ENCODE measurements at places on chromosomes 12 and 14.

GRCh38 chr12:46661110-46661845 is 164.5 kb downstream of the SLC38A4 start:
- no peak for DNase-seq

DNA sequence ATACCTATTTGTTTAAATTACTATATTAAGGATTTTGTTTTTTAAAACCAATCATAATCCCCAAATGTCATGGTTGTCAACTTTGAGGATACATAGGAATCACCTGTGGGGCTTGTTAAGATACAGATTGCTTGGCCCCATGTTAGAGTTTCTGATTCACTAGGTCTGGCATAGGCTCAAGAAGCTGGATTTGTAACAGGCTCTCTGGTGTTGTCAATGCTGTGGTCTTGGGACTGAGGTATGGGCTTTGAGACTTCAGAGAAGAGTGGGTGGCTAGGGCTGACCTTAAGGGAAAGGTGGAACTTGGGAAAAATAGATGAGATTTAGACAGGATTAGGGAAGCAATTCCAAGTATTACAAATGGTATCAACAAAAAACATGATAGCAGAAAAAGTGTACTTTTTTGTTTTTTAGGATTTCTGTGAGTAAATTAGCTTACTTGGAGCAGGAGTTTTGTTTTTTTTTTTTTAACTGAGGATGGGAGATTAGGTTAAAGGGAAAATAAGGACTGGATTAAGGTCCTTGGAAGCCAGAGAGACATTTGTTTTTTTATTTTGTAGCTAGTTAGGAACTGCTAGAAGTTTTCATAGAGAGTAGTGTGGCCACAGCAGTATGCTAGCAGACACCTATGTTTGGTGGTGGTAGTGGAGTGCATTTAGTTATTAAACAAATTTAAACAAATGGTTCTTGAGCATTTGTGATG is 88.6 kb downstream of the RAD51B start:
- no peak for DNase-seq

DNA sequence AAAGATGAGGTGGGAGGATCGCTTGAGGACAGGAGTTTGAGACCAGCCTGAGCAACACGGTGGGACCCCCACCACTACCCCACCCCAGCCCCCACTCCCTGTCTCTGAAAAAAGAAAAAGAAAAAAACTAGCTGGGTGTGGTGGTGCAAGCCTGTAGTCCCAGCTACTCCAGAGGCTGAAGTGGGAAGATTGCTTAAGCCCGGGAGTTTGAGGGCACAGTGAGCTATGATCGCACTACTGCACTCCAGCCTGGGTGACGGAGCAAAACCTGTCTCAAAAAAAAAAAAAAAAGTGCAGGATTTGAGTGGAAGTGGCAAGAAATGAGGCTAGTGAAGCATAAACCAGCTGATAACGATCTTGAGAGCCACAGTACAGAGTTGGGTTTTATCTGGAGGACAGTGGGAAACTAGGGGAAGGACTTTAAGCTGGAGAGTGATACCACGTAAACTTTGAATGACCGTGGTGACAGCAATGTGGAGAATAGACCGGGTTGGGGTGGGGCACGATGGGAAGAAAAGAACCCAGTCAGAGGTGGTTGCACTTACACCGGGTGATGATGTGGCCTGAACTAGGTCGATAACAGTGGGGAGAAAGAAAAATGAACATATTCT is 85.3 kb downstream of the TMEM260 start:
- DNase-seq, result no peak

DNA sequence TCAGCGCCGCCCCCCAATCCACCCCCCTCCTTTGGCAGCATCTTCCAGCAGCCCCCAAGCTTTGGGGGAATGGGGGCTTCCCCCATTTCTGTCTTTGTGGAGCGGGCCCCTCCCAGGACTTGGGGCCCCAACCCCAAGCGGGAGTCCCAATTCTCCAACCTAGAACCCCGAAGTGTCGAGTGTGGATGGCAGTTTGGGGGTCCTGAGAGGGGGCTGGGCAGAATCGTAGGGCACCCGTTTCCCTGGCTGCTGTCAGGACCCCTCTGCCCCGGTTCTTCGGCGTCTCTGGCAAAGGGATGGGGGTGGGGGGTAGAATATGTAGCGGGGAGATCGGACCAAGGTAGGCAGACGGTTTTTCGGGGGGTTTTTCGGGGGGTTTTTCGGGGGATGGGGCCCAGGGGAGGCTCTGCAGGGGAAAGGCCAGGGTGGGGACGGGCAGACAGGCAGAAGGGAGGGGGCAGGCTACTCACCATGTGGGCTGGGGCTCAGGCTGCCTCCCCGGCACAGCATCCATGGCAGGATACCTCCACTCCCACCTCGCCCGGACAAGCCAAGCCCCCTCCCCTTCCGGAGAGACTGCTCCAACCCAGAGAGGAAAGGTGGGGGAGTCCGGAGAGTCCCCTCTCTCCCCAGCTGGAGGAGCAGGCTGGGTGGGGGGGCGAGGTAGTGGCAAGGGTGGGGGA is 739 bp downstream of the JPH4 start:
- DNase-seq, result no peak

DNA sequence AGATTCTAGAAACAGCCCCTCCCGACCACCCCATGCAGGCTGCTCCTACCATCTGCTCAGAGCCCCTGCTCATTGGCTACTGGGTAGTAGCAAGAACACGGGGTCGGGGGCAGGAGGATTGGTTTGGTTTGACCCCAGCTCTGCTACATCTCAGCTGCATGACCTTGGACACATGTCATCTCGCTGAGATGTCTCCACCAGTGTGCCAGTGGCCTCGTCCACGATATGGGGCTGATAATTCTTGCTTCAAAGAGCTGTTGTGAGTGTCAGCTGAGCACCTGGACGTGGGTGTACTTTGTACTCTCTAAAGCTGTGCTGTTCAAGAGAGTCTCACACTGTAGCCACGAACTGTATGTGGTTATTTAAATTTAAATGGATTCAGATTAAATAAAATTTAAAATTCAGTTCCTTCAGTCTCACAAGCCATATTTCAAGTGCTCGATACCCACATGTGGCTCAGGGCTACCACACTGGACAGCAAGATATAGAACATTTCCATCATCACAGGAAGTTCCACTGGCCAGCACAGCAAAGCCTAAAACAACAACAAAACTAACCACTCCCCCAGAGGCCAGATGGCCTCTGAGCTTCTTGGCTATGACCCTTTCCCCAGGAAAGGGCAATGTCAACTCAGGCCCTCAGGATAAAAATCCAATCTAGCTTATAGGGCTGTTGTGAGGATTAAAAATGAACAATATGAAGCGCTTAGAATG is 18.6 kb downstream of the LTBP2 start:
- no peak for DNase-seq

DNA sequence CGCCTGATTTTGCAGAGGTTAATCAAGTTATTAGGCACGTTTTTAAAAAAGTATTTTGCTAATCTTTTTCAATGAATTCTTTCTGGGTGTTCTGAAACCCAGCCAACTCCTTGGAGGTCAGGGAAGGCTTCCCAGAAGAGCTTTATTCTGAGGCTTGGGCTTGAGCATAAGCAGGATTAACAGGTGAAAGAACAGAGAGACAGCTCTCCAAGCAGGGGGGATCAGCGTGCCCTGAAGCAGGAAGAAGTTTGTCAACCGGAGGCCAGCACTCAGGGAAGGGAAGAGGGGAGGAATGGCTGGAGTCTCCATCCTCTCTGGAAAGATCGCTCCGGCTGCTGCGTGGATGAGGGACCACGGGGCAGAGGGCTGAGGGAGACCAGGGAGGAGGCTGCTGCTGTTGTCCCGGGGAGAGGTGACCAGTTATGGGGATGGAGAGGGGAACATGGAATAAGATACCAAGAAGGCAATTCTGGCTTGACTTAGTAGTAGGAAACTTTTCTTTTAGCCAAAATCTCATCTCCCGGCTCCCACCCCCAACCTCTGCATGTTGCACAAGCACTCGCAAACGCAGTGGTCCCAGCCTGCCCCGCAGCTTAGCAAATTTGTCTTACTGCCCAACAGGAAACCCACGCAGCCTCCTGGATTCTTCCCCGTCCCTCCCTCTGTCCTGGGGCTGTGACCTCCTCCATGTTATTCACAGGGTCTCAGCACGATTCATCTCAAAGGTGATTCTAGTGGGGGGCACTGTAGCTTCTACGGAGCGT is 1.1 kb upstream of the SSH1 start:
- no peak for DNase-seq

GRCh38 chr12:98544751-98545150 is 29.4 kb downstream of the TMPO start:
- DNase-seq, result no peak

DNA sequence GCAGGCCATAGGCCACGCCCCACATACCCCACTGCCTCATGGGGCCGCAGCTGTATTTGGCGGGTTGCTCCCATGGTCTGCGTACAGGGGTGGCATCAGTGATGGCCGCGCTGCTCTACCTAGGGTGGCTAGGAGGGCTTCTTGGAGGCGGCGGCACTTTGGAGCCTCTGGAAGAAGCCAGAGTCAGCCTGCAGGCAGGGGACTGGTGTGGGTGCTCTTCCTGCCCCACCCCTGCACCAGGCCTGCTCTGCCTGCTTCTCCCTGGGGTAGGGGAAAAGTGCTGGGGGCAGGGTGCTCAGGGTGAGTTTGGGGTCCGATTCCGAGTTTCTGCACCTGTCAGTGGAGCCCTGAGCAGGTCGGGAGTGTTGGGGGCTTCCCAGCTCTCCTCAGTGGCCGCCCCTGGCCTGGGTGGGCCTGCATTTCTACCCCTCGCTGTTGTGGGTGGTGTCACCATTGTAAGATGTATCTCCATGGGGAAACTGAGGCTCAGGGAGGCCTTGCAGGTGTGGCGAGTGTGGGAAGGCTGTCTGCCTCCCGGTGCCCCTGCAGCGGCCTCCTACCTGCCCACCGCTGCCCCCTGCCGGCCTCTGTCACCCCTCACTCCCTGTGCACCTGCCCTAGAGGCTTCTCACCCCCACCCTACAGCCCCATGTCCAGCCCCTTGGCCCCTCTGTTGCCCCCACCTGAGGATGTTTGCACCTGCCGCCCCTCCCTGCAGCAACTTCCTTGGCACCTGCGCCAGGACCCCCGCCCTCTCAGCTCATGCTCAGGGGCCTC is 5.5 kb downstream of the CEP170B start:
- DNase-seq, result no peak

DNA sequence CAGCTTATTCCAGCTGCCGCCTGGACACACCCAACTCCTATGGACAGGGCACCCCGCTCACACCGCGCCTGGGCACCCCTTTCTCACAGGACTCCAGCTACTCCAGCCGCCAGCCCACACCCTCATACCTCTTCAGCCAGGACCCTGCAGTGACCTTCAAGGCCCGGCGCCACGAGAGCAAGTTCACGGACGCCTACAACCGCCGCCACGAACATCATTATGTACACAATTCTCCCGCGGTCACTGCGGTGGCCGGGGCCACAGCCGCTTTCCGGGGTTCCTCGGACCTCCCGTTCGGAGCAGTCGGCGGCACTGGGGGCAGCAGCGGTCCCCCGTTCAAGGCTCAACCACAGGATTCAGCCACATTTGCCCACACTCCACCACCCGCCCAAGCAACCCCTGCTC is 5.9 kb downstream of the SETD1B start:
- no peak for DNase-seq

GRCh38 chr14:22265319-22266141 is 323.5 kb downstream of the DAD1 start:
- DNase-seq, result no peak

DNA sequence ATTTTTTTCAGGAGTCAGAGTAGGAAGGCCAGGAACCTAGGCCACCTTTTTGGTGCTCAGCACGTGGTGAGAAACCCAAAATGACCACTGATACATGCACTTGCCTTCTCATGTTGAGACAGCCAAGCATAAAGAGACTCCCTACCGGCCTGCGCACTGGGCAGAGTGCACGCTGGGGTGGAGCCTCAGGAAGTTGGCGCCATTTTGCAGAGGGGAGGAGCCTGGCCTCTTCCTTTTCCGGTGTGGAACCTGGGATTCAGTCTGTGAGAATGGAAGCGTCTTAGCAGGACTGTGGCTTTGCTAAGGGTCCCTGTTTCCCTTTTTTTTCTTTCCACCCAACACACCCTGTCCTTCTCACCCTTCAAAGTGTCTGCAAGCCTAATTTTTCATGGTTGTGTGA is 62.9 kb upstream of the RTRAF start:
- DNase-seq, result no peak

GRCh38 chr14:24368212-24368561 is 203 bp downstream of the NFATC4 start:
- DNase-seq, result no peak

DNA sequence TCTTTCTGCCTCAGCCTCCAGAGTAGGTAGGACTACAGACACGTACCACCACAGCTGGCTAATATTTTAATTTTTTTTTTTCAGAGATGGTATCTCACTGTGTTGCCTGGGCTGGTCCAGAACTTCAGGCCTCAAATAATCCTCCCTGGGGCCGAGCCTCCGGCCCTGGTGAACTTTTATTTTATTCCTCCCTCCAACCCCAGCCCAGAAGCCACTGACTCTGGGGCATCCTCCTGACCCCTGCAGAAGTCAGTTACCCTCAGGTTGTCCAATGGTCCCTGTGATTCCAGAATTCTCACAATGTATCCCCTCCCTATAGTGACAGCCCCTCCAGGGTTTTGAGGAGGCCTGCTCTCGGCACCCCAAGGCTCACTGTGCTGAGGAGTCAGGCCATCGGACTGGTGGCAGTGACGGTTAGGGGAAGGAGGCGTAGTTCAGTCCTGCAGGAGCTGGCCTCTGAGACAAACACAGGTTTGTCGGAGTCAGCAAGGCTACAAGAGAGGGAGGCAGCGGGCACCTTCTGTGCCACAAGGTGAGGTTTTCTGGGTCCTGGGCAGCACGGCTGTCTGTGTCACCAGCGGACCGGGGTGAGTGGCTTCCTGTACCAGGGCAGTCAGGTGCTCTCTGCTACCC is 19.4 kb upstream of the FIGNL2 start:
- DNase-seq, result no peak

GRCh38 chr14:97224016-97224415 is 426.8 kb downstream of the VRK1 start:
- no peak for DNase-seq

DNA sequence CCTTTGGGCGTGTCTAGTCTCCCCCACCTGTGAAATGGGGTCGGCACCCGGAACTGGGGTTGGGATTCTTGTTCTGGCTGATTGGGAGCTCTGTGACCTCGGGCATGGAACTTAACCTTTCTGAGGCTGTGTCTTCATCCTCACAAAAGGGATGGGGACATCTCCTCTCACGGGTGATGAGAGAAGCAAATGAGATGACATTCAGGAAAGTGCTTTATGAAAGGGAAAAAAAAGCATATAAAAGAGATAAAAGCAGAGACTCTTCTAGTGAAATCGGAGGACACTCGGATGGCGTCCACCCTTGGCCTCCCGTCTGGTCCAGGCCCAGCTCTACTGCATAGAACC is 98.9 kb downstream of the LRRC74A start:
- no peak for DNase-seq

GRCh38 chr14:52268279-52269061 is 972 bp downstream of the PTGDR start:
- DNase-seq, result no peak

DNA sequence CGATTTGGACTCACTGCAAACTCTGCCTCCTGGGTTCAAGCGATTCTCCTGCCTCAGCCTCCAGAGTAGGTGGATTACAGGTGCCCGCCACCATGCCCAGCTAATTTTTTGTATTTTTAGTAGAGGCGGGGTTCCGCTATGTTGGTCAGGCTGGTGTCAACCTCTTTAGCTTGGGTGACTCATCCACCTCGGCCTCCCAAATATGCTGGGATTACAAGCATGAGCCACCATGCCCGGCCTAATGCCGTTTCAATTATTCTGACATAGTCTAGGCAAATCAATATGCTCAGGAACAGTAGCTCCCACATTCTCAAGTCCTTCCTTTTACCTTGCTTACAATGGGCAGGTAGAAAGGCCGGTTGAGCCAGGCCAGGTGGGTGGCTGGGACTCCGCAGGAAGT is 82.0 kb upstream of the EEA1 start:
- DNase-seq, result no peak

GRCh38 chr14:47269756-47270492 is 405.5 kb downstream of the MDGA2 start:
- no peak for DNase-seq

Measured in activated T-helper 1 cell treated with anti-CD3 and anti-CD28 coated beads, Interleukin-2, amount 50 U/mL, for 16 hours (primary cell).